ENCODE measurements at places on chromosomes 5 and 9.

DNA sequence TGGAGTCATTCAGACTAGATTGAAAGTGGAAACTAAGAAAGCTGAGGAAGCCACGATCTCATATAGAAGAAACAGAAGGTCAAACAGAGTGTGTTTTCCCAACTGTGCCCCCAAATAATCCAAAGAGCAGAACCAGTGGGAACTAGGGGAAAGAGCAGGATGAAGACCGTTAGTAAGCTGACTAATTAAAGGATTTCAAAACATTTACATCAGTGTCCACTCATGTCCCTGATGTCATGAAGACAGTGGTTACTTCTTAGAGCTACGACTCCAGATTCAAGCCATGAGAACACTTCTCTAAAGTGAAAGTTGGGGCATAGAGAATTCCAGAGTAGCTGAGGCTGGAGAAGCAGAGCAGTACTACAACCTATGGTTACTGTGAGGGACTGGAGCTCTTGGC, 119.6 kb upstream of the SLC12A2 start:
- no peak for DNase-seq

DNA sequence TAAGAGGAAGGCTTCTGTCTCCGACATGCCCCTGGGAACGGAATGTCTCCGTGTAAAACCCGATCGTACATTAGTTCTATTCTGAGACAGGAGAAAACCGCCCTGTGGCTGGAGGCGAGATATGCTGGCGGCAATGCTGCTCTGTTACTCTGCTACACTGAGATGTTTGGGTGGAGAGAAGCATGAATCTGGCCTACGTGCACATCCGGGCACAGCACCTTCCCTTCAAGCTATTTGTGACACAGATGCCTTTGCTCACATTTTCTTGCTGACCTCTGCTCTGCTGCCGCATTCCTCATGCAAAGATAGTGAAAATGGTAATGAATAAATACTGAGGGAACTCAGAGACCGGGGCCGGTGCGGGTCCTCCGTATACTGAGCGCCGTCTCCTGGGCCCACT, 2.2 kb upstream of the DPP7 start:
- DNase-seq, result no peak

DNA sequence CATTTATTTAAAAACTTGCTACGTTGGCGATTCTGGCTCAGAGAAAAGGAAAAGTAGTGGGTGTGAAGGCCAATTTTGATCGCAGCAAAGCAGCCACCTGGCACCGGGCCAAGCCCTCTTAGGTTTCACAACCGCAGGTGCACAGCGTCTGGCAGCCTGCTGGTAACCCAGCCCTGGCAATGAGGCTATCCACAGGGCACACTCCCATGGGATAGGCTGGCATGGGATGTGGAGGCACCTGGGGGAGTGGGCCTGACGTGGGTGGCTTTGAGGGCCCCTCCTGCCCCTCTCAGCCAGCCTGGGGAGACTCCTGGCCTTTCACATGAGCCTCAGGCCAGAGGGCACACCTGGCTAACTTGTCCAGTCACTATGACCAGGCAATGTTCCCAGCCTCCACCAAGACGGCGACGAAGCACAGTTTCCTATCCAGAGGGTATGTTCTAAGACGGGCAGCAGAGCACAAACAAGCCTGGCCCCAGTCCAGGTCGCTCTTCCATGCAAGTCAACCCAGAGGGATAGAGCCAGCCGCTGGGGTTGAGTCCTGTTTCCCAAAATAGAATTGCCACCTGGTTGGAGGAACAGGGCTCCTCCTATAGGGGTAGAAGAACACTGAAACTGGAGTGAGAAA, 19.0 kb downstream of the CMBL start:
- peak; percentile 97 for DNase-seq

GRCh38 chr9:124102363-124102762, 90.8 kb downstream of the LHX2 start:
- DNase-seq, result no peak

DNA sequence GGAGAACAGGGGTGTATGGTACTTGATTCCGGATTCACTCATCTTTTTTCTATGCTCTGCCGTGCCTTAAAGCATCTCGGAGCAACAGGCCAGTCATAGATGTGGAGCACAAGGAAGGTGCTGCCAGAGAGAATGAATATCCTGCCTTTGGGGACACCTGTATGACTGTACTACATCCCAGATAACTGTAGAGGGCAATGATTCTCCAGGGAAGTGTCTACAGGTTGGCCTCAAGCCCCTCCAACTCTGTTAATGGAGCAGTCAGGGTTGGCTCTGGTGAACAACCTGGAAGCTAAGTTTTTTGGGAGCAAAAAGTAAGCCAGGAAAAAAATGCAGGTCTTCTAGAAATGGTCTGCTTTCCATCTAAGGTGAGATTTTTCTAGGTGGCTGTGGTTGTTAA, 71.0 kb downstream of the NREP start:
- DNase-seq, result no peak

- no peak for DNase-seq
These were observed 389.8 kb upstream of the SLC24A2 start for GRCh38 chr9:20178679-20179078.

DNA sequence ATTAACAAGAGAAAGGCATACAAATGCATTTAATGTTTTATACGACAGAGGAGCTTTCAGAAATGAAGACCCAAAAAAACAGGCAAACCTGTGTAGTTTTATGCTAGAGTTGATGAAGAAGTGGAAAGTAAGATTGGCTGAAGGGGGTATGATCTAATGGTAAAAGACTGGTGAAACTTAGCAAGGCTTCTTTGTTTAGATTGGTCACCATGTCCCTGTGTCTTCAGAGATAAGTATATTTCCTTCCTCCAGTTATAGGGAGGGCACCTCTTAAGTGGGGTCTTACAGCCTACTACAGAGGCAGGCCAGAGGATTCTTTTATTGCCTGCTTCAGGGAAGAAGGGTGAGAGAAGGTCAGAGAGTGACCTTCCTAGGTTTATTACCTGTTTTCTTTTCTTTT, 56.4 kb downstream of the PRKACG start:
- DNase-seq, result no peak

DNA sequence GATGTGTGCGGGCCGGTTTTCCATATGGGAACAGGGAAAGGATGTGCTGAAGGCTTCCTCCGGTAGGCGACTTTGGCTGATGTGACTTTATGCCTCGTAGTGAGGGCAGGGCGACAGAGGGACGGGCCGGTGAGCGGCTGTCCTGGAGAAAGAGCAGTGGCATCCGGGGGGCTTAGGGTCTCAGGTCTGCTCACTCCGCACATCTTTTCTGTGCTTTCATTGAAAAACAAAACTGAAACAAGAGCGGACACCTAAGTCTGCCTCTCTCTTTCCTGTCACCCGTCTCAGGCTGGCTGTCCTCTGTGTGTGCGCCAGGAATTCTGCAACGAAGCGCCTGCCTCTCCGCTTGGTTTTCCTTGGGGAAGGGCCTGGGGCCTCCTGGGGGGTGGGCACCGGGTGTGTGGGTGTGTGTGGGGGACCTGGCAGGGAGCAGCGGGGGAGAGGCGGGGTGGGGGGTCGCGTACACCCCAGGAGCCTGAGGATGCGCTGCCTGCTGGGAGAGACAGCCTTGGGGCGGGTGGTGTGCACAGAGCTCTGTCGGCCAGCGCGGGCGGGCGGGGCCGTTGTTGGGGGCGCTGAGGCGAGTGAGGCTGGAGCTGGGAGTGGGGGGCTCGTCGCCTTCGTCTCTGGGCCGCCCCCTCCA, 580 bp upstream of the PRRX2 start:
- DNase-seq, result no peak

GRCh38 chr9:127865645-127866464, 11.4 kb upstream of the ENG start:
- DNase-seq, result no peak

DNA sequence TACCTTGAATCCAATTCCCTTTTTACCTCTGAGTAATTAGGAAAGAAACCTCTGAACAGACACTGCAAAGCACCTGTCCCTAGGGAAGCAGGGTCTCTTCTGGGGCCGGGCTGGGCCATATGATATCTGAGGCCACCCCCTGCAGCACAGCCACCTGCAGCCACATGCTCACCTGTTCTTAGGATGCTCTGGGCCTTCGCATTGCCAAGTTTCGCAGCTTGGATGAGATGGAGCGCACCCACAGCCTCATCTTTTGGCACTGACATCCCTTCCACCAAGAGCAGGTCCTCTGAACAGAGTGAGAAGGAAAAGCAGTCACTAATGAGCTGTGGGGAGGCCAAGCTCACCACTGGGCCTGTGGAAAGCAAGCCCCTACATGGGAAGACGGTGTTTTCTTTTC, 27.3 kb downstream of the CLTA start:
- DNase-seq, result no peak

GRCh38 chr5:125914471-125914870, 508.7 kb upstream of the GRAMD2B start:
- no peak for DNase-seq

- peak; percentile 35 for DNase-seq
These were observed 20.2 kb downstream of the ZBED3 start for GRCh38 chr5:77066823-77067442.

DNA sequence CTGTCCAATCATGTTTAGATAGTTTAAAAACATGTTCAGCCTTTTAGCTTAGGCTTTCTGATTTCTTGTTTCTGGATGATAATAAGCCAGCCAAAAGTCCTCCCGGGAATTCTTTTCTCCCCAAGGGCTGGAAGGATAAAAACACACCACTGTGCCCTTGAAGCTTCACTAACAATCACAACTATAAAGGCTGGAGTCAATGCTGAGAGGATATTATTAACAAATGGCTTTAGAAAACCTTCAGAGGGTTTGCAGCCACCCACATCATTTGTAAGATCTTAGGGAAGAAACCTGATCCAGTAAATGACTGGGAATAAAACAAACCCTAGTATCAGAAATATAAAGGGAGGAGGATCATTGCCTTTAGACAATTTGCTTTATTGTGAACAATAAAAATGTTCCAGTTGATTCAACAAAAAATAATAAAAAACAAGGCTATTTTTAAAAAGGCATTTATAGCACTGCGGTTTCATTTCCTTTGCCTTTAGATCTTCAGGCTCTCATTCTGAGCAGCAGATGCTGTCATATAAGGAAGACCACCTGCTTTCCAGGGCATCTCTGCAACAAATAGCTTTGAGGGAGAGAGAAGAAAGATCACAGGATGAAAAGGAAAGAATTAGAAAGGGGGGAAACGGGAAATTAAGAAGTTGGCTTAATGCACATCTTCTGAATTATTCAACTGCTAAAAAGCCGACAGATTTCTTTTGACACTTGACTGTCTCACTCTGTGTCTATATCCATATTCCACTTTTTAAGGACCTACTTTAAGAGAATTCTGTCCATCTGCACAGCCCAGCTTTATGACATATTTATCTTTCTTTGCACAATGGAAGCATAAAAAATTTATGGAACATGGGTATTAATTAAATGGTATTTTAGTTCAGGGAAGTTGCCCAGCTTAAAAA, 277.2 kb upstream of the SLC24A2 start:
- DNase-seq, result no peak

GRCh38 chr5:159725475-159725874, 190.8 kb upstream of the ADRA1B start:
- DNase-seq, result no peak

GRCh38 chr9:136141682-136142413, 23.2 kb upstream of the TMEM250 start:
- DNase-seq, result no peak

- no peak for DNase-seq
These were observed 90.6 kb downstream of the RALGPS1 start for GRCh38 chr9:127004946-127005769.
